Bronchus fibroblast of lung (primary cell): ENCODE measurements at places on chromosomes 11 and 22. TPM values are rescaled to one million over a fixed set of nuclear protein-coding genes. Genes with fewer than 3 reads are reported as not detected.

The WT1 gene
- 0.17 and 0.45 TPM in 2 replicates for total RNA-seq

The POLR2F gene
- 76.4 and 96.2 TPM in 2 replicates for total RNA-seq

The OR8J1 gene
- total RNA-seq: not detected in 2 replicates

The OSBPL5 gene
- total RNA-seq: 32.9 and 43.9 TPM in 2 replicates

The SYT12 gene
- under 0.01 and 0.17 TPM in 2 replicates for total RNA-seq

The OR5AK2 gene
- total RNA-seq: not detected in 2 replicates

The STIM1 gene
- 13.1 and 13.7 TPM in 2 replicates for total RNA-seq

The OR52H1 gene
- total RNA-seq: not detected in 2 replicates

The PITPNB gene
- total RNA-seq: 15.0 and 16.1 TPM in 2 replicates

The OR5A1 gene
- total RNA-seq: not detected in 2 replicates

The CDC45 gene
- total RNA-seq: 45.9 and 47.9 TPM in 2 replicates

The ANO9 gene
- under 0.01 TPM in 1 of 2 replicates, not detected in the other for total RNA-seq

The NADSYN1 gene
- total RNA-seq: 41.2 and 42.4 TPM in 2 replicates

The IGLL1 gene
- not detected in 2 replicates for total RNA-seq

The AMPD3 gene
- total RNA-seq: 3.4 and 6.2 TPM in 2 replicates
